ENCODE measurements at places on chromosomes 7 and 10.
A peak's percentile ranks its signal among the peaks of the same experiment; 100 is the strongest.

- DNase-seq, result no peak
Measured at GRCh38 chr7:109821156-109821555, 1251.5 kb downstream of the DNAJB9 start.

GRCh38 chr10:61751599-61751998 lies 88.9 kb downstream of the CABCOCO1 start:
- DNase-seq, result no peak

GRCh38 chr10:17663450-17663849 lies 19.5 kb downstream of the STAM start:
- DNase-seq, result no peak

DNA sequence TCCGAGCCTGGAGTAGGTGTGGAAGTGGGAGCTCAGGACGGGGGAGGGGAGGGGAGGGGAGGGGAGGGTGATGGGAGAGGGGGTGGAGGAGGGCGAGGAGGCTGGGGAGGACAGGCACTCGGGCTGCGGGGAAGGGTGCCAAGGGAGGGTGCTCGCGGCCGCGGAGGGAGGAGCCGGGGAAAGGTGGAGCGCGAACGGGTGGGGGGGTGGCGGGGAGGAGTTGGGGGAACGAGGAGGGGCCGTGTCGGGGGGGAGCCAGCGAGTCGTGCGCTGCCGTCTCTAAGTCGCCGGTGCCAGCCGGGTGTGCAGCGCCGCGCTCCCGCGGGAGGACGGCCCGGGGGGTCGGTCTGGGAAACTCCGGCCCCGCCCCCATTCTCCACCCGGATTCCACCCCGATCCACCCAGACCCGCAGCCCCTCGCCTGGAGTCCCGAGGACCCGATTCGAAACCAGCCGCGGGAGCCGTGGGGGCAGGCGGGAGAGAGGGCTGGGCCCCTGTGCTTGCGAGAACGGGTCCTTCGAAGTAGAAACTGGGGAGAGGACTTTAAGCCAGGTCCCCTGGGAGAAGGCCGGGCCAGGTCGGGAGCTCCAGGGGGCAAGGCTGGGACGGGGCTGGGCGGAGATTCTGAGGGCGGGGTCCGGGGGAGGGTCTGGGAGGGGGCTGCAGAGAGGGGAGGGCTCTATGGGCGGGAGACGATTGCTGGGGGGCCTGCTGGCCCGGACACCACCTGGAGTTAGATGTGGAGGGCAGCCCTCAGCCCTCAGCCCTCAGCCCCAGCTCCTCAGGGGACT lies at the start of gene ZNF467:
TSS of gene ZNF467 (minus strand) at position 143 of the 791 bp plus-strand sequence. CDS start 2,556 bp downstream, outside the sequence.
- DNase-seq, result peak; percentile 73

DNA sequence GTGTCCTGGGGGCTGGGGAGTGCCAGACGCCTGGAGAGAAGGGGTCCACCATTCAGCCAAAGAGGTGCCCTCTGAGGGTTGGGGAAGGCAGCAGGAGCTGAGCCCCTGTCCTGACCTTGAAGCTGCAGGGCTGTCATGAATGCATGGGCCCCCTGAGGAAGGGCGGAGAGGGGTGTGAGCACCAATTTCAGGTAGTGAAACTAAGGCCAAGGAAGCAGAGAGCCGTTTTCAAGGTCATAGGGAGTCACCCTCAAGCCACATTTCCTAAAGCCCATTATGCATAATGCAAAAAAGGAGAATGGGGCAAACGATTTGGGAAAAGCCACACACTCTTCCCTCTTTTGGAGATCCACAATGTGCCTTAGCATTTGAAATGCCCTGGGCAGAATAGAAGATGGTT lies 37.2 kb downstream of the FIGNL1 start:
- no peak for DNase-seq

DNA sequence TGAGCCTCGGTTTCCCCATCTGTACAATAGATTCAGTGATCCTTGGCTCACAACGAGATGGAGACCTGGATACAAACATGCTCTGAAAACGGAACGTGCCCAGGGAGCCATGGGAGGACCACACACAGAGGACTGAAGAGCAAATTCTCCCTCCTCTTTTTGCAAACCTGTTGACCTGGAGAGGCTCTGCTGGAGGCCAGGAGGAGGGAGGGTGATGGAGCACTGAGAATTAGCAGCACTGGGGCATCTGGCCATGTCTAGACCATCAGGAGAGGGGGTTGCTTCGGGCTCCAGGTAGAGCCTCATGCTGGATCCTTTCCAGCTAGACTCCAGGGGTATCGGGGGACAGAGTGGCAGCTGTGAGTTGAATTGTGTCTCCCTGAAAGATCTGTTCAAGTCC lies 97.4 kb upstream of the GPR26 start:
- DNase-seq, result no peak

DNA sequence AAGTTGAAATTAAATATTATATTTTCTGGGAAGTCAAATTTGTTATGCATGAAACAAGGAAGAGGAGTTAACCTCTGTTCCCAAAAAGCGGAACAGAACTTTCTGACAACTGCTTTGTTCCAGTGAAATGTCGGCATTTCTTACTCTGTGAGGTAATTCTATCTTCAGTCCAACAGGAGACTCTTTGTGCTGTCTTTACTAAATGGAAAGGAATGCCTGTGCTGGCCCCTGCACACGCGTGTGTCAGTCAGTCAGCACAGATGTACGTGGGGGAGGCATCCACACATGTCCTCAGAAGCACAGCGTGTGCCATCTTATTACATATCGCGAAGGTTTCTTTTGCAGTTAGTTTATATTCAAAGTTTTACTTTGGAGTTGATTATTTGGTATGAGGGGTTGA lies 37.5 kb downstream of the NET1 start:
- DNase-seq, result no peak

DNA sequence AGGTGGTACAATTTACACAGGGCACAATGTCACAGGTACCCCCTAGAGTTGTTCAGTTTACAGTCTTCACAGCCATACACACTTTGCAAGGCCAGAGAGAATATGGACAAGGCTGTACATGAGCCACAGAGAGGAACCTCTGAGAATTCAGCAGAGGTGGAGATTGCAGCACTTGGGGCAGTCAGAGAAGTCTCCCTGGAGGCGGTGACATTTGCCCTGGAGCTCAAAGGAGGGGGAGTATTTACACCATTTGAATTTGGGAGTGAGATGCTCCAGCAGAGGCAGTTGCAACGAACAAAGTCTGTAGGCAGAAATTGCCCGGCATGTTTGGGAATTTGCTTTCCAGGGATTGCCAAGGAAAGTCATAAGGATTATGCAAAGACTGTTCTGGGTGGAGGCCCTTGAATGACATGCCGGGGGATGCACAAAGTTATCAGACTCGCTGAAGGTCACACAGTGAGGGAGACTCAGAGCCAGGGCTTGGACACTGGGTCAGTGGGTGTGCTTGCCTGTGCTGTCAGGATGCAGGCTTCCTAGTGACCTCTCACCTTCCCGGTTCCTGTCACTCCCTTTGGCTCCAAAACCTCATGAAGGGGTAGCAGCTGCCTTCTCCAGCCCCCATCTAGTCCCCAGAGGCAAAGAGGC lies 160.7 kb upstream of the PCBD1 start:
- DNase-seq, result no peak

- no peak for DNase-seq
Measured at GRCh38 chr7:55475855-55476803, 96.2 kb downstream of the VOPP1 start.

DNA sequence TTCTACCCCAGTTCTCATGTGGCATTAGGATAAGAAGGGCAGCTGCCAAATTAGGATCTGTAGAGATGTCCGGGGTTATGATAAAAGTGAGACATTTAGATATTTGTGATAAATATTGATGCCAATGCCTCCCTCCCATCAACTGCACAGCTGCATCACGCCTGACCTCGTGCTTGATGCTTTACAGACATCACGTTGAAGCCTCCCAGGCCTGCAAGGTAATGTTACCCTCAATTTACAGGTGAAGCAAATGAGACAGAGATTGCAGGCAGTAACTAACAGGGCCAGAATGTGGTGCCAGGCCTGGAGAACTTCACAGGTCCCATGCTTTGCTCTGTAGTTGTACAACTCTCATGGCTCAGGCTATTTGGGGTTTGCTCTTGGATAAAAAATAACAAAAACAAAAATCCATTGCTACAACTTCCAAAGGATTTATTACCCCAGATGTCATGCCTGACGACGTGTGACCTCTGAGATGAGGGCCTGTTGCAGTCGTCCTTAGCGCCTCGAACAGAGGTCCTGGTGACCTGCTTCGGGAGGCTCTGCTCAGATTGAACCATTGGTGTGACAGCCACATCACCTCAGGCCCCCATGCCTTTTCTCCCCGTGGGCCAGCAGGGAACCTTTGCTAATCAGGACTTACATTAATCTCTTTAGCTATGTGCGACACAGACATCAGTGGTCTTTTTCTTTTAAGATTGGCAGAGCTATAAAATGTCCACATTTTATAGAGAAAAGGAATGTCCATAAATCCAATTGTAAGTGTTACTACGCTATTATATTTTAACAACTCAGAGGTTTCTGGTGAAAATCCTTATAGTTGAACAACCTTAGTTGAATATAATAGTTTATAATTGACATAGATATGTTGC lies 169.3 kb downstream of the ADAM12 start:
- DNase-seq, result no peak

- no peak for DNase-seq
Measured at GRCh38 chr7:130990178-130990832, 256.3 kb upstream of the KLF14 start.

GRCh38 chr10:20041931-20042330 lies 225.7 kb downstream of the PLXDC2 start:
- no peak for DNase-seq

DNA sequence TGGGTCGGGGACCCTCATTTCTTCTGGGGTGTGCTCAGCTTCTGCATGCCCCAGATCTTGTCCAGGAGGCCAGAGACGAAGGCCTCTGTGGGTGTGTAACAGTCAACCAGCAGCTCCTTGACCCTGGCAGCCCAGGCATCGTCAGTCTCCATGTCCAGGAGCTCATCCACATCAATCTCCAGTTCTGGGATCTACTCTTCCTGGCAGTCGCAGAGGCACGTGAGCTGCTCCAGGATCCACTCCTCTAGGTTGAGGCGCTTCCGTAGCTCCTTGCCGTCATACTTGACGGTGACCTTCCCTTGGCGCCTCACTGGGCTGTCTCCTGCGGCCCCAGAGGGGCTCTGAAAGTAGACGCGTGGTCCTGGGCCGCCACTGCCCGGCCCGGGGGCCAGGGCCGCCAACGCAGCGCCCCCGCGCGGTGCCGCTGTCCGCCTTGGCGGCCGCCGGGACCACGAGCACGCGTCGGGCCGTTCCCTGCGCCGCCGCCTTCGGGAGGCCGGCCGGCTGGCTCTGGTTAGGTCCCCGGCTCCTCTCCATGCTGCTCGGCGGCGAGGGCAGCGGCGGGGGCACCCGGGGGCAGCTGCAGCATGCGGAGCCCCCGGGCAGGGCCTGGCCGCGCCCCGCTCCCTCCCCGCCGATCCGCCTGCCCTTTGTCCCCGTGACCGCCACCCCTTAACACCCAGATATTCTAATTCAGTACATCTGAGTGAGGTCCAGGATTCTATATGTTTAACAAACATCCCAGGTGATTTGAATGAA lies 170.5 kb downstream of the SEPTIN7 start:
- no peak for DNase-seq

Data from mesothelial cell of epicardium (in vitro differentiated cells).